ENCODE measurements at places on chromosomes 1 and 21.

DNA sequence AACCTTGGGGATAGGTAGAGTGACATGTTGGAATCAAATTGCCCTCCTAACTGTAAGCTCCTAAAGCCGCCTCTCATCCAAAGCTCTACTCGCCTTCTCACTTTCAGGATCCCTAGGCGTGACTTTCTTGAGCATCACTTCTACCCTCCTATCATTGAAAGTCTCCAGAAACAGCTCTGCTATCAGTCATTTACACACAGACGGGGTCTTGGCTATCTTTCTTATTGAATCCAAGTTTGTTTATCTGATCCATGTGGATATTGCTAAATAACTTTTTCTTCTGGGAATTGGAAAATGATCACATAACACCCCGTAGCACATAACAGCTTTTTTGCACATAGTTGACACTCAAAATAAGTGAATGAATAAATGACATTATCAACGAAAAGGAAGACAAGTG, 216.4 kb upstream of the KIAA0040 start:
- DNase-seq, result no peak

- DNase-seq, result no peak
Measured at GRCh38 chr1:218030846-218031245, 254.2 kb upstream of the RRP15 start.

DNA sequence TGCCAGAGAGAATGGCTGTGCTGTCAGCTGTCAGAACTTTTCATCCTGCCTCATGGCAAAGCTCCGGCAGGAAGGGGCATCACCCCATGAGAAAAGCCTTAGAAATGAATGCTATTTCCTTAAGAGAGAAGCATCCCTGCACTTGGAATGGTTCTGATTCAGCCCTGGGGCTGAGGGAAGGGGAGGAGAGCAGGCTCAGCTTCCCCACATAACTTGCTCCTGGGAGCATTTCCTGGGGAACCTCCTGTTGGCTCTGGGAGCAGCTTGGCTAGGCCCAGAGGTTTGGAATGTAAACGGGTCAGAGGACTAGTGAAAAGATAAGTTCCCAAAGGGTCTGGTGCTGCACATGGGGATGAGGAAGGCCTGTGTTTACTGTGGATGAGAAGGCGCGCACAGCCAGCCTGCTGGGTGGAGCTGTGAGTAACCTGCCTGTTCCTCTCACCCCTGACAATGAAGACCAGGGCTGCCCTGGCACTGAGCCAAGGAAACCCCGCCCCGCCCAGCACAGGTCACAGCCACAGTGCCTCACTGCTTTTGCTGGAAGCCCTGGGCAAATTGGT, 5.0 kb downstream of the PRELP start:
- DNase-seq, result peak; percentile 36

DNA sequence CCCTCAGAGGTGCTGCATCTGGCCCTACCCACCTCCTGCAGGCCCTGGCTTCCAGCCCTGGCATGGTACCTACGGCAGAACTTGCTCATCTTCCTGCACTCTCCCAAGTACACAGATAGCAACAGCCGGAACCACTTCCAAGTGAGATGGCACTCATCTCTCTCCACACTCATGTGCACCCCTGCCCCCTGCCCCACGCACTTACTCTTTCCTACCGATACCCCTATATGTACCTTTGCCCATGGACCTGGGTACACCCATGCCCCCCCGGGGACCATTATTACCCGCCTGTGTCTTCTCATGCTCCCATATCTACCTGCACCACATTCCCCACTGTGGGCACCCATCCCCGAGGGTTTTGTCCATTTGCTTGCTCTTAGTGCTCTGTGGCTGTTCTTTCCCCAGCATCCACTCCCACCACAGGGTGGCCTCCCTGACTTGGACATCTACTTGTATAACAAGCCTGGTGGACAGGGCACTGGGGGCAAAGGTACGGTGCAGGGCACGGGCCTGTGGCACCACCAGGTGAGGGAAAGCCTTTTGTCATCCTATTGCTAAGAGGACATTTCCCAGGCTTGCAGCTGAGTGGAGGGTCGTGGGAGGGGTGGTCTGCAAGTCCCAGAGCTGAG, 14.7 kb downstream of the HYI start:
- no peak for DNase-seq

DNA sequence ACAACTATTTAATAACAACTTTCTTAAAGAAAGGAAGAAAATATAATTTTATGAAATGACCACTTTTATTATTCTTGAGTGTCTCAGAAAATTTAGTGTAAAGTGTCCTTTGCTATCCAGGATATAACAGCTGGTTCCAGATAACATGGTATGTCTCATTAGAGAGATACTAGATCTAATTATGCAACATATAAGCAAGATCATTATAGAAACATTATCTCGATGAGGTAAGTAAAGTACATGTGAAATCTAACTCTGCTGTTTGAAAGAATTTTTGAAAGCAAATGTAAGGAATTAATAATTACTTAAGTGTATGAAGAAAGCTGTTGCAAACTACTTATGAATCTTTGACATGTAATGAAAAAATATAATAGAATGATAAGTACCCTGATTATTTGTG, 887.4 kb upstream of the CXADR start:
- no peak for DNase-seq

DNA sequence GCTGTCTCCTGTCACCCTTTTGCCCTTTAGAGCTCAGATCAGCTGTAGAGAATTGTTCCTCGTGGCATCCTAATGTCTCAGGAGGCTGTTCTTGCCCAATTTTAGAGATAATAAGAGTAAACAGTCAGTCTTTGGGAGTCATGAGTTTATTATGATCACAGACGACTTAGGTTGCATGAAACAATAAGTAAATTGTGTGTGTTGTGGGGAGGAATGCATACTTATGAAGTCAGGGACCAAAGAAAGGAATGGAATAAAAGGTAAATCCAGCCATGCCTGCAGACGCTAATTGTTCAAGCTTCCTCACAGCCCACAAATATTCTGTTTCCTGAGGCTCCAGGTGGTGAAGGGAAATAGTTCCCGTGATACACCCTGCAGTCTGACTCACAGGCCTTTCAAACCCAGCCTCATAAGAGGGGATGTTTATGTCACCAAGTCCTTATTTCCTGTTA, 897 bp downstream of the EPHX4 start:
- peak; percentile 91 for DNase-seq

DNA sequence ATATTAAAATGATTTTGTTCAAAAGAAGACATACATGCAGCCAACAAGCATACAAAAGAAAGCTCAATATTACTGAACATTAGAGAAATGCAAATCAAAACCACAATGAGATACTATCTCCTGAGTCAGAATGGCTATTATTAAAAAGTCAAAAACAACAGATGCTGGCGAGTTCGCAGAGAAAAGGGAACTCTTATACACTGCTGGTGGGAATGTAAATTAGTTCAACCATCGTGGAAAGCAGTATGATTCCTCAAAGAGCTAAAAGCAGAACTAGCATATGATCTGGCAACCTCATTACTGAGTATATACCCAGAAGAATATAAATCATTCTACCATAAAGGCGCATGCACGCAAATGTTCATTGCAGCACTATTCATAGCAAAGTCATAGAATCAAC, 126.0 kb upstream of the HMCN1 start:
- no peak for DNase-seq

DNA sequence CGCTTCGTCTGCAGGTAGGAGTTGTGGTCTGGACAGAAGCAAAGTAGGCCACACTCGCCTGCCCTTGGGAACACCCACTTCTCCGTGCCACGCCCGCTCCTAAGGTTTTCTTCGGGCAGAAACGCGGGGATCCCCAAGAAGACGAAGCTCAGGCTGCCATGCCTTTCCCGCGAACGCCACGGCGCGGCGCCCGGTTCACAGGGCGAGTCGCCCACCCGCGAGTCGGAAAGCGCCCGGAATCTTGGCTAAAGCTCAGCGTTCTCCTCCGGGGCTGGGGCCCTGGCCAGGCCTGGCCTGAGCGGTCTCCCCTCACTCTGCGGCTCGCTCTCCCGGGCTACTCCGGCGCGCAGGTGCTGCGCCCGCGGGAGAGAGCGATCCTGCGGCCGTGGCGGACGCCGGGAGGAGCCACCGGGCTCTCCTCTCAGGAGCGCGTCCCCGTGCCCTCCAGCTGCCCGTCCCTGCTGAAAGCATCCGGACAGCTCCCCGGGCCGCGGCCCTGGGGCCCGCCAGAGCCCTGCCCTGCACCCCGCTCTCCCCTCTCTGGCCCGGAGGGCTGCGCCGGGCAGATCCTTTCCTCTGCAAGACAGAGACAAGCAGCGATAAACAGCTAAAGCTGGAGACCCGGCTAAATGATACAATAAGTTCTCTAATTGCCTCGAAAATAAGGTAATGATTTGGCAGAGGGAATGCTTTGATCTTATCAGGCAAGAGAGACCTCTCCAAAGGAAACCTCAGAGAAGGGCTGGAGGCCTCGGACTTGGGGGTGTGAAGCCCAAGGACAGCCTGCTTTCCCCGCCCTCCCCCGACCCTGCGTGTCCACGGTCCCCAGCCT, 6.7 kb upstream of the WNT2B start:
- DNase-seq, result peak; percentile 20

DNA sequence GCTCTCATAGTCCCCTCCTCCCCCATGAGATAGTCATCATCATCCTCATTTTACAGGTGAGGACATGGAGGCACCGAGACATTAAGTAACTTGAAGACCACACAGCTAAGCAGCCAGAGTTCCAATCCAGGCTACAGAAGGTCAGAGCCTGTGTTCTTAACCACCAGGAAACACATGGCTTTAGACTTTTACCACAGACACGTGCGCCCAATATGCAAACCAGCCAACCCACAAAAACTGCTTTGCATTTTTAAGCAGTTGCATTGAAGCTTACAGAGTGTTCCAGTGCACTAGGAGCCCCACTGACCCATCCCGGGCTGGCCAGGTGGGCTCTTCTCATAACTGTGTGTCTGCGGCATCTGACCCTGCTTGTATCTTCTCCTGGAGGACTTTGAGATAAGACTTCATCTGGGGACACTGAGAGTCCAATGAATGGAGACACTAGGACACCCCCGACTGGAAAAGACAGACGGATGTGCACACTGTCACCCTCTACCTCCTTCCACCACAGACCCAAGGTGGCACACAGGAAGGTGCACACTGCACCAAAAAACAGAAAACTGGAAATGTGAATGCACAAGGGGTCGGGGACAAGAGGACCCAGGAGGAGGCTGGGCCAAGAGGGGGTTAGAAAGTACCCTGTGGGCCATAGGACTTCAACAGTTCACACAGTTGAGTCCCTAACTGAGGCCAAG, 56.4 kb downstream of the ETS2 start:
- DNase-seq, result no peak

DNA sequence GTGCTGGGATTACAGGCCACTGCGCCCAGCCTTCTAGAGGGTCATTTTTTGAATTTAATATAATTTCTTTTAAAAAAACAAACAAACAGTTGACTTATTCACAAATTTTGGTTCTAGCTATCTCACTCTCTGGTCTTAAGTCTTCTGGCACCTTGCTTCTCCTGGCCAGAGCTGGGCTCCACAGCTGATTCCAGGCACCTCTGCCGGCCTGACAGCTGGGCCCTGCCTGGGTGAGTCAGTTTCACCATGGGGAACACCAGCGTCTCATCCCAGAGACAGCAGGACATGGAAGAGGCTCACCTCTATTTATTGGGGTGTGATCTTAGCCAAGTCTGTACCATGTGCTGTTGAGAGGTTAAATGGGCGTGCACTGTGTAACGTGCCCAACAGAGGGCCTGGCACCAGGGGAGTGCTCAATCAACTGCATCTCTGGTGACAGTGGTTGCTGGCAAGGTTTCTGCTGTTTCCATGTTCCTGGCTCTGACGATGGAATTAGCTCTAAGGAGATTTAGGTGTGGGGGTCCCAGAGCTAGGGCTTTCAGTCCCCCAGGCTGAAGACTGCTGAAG, 956 bp downstream of the CPLANE2 start:
- DNase-seq, result peak; percentile 36

- DNase-seq, result no peak
Measured at GRCh38 chr1:109295712-109296415, 10.9 kb downstream of the MYBPHL start.

DNA sequence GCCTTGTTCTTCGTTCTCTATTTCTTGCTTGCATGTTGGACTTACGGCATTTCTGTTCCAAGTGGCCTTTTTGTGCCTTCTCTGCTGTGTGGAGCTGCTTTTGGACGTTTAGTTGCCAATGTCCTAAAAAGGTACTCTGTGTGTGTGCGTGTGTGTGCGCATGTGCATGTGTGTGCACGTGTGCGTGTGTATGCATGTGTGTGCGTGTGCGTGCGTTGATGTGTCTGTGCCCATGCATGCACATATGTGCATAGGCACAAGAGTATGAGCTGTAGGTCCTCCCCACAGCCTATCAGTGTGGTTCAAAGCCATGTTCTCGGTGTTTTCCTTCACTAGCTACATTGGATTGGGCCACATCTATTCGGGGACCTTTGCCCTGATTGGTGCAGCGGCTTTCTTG, 13.7 kb downstream of the NPPA start:
- no peak for DNase-seq

DNA sequence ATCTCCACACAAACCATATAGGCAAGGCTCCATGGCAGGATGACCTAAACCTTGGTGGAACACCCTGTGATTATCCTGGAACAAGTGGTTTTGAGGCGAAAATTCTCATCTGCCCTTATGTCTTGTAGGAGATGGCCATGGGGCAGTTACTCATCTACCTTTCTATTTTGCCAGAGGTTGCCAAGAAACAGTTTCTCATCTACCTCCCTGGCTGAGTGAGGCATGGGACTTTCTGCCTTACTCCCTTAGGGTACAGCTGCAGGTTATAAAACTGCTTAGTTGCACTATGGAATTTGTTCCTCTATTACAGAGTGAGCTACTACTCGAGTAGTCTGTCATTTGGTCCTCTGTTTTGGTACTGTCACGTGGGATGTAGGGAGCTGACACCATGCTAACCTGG, 31.3 kb upstream of the GUCA2A start:
- DNase-seq, result no peak

DNA sequence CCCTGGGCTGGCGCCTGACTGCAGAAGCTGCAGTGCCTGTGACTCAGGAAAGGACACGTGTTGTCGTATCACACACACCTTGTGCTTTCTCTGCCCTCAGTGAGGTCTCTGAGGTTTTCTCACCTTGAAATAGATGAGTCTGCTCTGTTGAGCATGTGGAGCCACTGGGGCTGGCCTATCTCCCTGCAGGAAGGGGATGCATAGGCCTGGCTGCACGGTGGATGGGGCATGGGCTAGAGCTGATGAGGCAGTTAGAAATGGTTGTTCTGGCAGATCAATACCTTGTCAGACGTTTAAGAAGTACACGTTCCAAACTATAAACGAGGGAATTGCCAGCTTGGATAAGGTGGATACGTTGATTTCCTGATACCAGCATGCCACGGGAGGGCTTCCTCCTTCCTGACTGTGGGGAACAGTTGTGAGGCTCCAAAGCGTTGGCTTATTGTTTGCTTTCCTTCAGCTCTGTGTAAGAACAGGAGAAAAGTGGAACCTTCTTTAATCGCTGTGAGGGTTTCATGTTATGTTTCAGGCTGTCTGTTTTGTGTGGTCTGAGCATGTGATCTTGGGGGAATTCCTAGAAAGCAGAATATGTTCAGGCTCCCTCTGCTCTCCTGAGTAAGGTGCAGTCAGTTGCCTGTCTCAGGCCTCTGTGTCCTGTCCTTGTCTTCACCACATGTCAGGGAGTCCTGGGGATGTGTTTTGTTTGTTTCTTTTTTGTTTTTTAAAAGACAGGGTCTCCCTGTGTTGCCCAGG, 44.8 kb downstream of the PCNT start:
- DNase-seq, result no peak
